NCI-H187 treated with DMSO at 0.1 percent for 48 hours (cell line): ENCODE measurements at places on chromosomes 3 and 15.

DNA sequence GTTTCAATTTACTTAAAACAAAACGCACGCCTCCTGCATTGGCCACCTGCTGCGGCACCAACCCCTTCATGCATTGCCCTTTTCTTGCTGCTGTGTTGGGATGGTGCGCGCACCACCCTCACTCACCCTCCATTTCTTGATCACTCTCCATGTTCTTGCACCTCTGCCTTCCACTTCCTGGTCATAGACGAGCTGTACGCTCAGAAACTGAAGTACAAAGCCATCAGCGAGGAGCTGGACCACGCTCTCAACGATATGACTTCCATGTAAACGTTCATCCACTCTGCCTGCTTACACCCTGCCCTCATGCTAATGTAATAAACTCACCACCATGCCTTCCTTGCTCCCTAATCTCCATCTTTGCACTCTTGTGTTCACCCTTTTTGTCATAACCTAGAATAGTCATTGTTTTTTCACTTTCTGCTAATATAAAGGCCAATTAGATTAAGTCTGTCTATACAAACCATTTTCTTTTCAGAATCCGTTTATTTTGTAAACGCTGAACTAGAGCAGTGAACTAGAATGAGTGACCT, 21.4 kb downstream of the TPM1 start:
- no peak for DNase-seq

DNA sequence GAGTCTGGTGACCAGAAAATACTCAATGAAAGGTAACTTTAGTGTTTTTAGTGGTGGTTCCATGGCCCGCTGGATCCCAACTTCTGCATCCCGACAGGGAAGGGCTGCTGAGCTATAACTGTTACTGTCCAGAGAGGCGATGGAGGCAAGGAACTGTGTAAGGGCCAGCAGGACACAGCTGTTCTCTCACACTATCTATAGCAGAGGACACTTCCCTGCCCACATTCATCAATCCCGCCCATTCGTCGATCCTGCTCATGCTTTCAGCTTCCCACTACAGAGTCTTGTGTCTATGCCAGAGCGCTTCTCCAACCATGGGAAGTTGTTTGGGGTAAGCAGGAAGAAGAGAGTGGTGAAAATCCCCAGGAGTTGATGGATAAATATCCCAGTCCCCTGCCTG, 8.4 kb downstream of the COLQ start:
- no peak for DNase-seq

GRCh38 chr3:129501630-129502029, 26.8 kb upstream of the RHO start:
- DNase-seq = no peak

DNA sequence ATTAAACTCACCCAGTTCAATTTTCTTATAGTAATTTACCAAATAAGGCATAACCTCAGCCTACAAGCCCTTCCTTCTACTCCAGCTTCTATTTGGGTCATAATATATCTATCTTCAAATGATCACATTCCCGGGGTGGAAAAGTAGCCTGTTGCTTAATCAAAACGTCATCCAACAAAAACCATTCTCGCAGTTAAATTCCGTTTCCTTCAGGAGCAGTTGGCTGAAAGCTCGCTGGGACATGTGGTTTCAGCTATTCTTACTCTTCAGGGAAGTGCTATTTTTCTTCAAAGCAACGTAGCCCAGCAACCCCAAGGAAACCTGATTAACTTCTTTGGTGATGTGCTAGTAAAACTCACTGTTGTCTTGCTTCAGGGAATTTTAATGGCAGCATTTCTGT, 59.6 kb downstream of the MAGI1 start:
- no peak for DNase-seq

DNA sequence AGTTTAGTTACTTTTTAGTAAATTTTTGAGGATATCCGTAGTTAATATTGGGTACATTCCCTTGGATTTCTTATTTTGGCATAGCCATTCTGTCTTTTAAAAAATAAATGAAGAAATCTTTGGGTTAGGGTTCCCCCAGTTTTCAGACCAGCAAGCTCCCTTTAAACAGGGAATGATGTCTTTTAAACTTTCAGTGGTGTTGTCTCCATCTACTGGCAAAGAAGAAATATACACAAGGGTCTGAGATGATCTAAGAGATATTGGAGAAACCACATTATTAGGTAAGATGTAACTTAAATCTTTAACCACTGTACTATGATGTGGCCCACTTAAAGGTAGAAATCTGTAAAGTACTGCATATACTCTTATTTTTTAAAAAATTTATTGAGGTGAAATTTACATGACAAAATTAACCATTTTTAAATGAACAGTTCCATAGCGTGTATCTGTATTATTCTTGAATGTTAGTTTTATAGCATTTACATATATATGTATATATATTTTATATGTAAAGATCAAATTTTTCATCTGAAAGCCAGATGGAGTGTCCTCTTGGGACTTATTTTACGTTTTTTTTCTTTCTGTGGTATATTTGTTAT, 35.1 kb upstream of the EIF3J start:
- DNase-seq = no peak

- DNase-seq = no peak
Observed at GRCh38 chr3:191139736-191140135, 59.3 kb upstream of the OSTN start.

GRCh38 chr3:186705882-186706780, 11.0 kb upstream of the KNG1 start:
- no peak for DNase-seq
